NCI-H69 (cell line): ENCODE measurements at places on chromosomes 2 and 18.
A peak's percentile ranks its signal among the peaks of the same experiment; 100 is the strongest.

DNA sequence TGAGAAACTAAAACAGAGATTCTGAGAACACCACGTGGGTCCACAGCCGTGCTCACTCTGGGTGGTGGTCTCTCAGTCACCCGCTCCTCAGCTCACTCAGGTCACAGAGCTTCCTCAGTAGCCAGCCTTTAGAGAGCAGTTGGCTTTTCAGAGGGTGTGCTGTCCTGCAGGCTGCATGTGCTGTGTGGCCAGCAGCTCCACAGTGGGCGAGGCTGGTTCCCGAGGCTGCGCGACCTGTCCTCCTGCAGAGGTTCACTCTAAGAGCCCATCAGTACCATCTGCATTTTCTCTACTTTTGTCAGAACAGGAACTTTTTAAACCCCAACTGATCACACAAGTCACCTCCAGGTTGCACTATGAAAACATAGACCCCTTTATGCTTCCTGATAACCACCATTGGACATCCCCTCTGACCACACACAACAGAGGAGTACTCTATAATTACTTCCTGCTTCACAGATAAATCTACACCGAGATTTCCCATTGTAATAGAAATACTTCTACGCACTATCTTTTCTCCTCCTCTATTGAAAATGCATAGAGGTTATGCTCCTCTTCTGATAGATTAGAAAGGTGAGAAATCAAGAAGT lies 93.1 kb downstream of the GYPC start:
- DNase-seq, result no peak

- DNase-seq, result peak; percentile 28
These were observed 28.6 kb downstream of the BOD1L2 start for GRCh38 chr18:57175532-57175931.

GRCh38 chr2:178455947-178456346 lies 4.8 kb downstream of the PJVK start:
- DNase-seq, result no peak

GRCh38 chr18:64208516-64208915 lies 59.6 kb upstream of the LINC00305 start:
- peak; percentile 99 for DNase-seq

DNA sequence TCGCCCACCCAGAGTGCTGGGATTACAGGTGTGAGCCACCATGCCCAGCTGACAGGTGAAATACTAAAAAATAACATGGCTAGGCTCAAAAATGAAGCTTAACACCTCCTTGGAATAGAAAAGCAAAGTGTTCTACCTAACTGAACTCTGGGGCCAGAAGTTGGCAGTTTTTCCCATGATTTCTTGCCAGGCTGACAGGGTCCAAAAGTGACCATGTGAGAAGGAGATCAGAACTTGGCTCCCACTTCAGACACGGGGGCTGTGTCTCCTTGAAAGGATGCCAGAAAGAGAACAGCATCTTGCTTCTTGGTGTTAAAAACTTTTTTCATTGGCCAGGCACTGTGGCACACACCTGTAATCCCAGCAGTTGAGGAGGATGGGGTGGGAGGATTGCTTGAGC lies 47.0 kb downstream of the BMPR2 start:
- no peak for DNase-seq

GRCh38 chr2:163353551-163353950 lies 382.3 kb downstream of the FIGN start:
- no peak for DNase-seq

DNA sequence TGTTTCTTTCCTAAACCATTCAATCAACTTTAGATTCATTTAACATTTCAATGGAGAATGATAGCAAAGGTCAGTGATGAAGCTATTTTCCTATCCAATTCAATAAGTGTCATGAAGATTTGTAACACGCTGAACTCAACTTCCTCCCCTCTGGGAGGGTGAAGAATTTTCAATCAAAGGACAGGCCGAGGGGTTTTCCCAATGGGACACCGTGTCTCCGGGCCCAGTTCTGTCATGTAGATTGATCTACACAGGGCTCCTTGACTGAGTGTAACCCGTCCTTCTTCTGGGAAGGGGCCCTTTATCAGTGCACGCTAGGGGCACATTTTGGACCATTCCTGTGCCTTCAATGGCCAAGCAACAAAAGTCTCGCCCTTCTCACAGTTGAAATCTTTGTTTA lies 90.1 kb downstream of the KCNE4 start:
- DNase-seq, result no peak

GRCh38 chr2:73112913-73113854 lies at the start of gene RAB11FIP5:
TSS of gene RAB11FIP5 (minus strand) at chr2:73112948. CDS start at chr2:73112777, 171 bp downstream.
- DNase-seq, result peak; percentile 61

DNA sequence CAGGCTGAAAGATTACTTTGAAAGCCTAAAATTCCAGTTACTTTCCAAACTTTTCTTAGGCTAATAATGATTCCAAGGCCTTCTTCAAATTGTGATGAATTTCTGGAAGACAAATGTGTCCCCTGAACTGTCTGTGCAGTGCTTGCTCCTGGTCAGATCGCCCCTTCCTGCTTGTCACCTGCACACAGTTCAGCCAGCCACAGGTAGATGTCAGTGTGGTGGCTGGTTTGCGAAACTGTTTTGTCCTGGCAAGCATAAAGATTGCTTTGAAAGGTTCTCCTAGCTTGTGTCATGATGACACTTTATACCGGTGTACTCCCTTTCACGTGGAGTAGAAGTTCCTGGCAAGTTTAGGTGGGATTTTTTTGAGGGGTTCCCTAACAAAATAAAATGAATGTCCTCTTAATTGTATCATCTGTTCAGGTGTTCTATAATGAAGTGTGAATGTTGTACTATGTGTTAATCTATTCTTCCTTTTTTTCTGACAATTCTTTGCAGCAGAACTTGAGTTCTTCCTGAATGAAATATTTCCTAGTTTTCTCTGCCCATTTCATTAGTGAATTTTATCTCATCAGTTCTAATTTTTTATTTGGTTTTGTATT lies 298.8 kb downstream of the ZNF407 start:
- DNase-seq, result peak; percentile 93
